A549 treated with Hydrocortisone at 1 μM for 4 hours (cell line): ENCODE measurements at places on chromosomes 7 and 10. TPM values are rescaled to one million over a fixed set of nuclear protein-coding genes. Genes with fewer than 3 reads are reported as not detected.

The SLC26A3 gene
- not detected in 5 replicates for total RNA-seq

The SVOPL gene
- total RNA-seq, result not detected in 5 replicates

The DLG5 gene
- 30.4 to 42.7 TPM (median 36.6 TPM) in 5 replicates for total RNA-seq

The PRSS37 gene
- total RNA-seq, result not detected in 5 replicates

The PLXDC2 gene
- 0.05 TPM in 2 of 5 replicates, not detected in the others for total RNA-seq

The OPN4 gene
- not detected in 5 replicates for total RNA-seq

The H2BK1 gene
- not detected in 5 replicates for total RNA-seq

The MACROH2A2 gene
- 22.8 to 31.5 TPM (median 25.3 TPM) in 5 replicates for total RNA-seq

The PROSER2 gene
- 34.2 to 44.3 TPM (median 40.3 TPM) in 5 replicates for total RNA-seq

The AKR1C8 gene
- total RNA-seq, result not detected in 5 replicates

The GGCT gene
- total RNA-seq, result 68.3 to 75.3 TPM (median 72.7 TPM) in 5 replicates

The LRRD1 gene
- total RNA-seq, result not detected in 5 replicates

The MRLN gene
- total RNA-seq, result not detected in 5 replicates

The BEND7 gene
- 6.3 to 10.6 TPM (median 9.6 TPM) in 5 replicates for total RNA-seq

The CREM gene
- 30.2 to 33.6 TPM (median 33.1 TPM) in 5 replicates for total RNA-seq

The WAC gene
- 54.8 to 81.8 TPM (median 69.6 TPM) in 5 replicates for total RNA-seq

The GIMAP5 gene
- total RNA-seq, result not detected in 5 replicates

The ALKBH4 gene
- total RNA-seq, result 10.4 to 11.9 TPM (median 10.6 TPM) in 5 replicates

The PNLIP gene
- 0.07 to 0.09 TPM in 2 of 5 replicates, not detected in the others for total RNA-seq

The PRKAR2B gene
- total RNA-seq, result 2.2 to 3.4 TPM (median 2.8 TPM) in 5 replicates

The CRTAC1 gene
- total RNA-seq, result 1.0 to 1.4 TPM (median 1.3 TPM) in 5 replicates

The GOLGA7B gene
- 3.3 to 3.8 TPM (median 3.5 TPM) in 5 replicates for total RNA-seq

The BRI3 gene
- 96.8 to 178 TPM (median 161 TPM) in 5 replicates for total RNA-seq

The HMX2 gene
- total RNA-seq, result 0.10 to 0.15 TPM (median 0.12 TPM) in 4 of 5 replicates, not detected in the other

The NRP1 gene
- 52.6 to 95.2 TPM (median 64.3 TPM) in 5 replicates for total RNA-seq

The SLC29A4 gene
- 11.7 to 15.2 TPM (median 13.4 TPM) in 5 replicates for total RNA-seq

The NYAP1 gene
- total RNA-seq, result 3.0 to 7.0 TPM (median 5.1 TPM) in 5 replicates

The CD36 gene
- total RNA-seq, result 0.10 to 0.43 TPM (median 0.19 TPM) in 4 of 5 replicates, not detected in the other

The LEP gene
- not detected in 5 replicates for total RNA-seq

The NEUROD6 gene
- not detected in 5 replicates for total RNA-seq

The TRIP6 gene
- 43.8 to 55.0 TPM (median 51.5 TPM) in 5 replicates for total RNA-seq

The CCL24 gene
- not detected in 5 replicates for total RNA-seq

The HIF1AN gene
- total RNA-seq, result 15.8 to 18.3 TPM (median 16.1 TPM) in 5 replicates

The ZNF25 gene
- total RNA-seq, result 1.1 to 2.4 TPM (median 1.8 TPM) in 5 replicates

The CABCOCO1 gene
- total RNA-seq, result 0.13 to 0.79 TPM (median 0.14 TPM) in 5 replicates

The SPDYE11 gene
- total RNA-seq, result not detected in 5 replicates

The LOXL4 gene
- 1.1 to 1.5 TPM (median 1.5 TPM) in 5 replicates for total RNA-seq

The TCERG1L gene
- total RNA-seq, result not detected in 5 replicates

The PPP1R17 gene
- not detected in 5 replicates for total RNA-seq

The BHLHA15 gene
- total RNA-seq, result 0.50 to 0.86 TPM (median 0.61 TPM) in 5 replicates

The GBX1 gene
- 0.10 to 0.17 TPM in 2 of 5 replicates, not detected in the others for total RNA-seq

The SPDYE9 gene
- total RNA-seq, result not detected in 5 replicates

The MBL2 gene
- not detected in 5 replicates for total RNA-seq

The ICA1 gene
- total RNA-seq, result 1.2 to 1.7 TPM (median 1.5 TPM) in 5 replicates

The ATOH7 gene
- 0.10 to 0.27 TPM (median 0.22 TPM) in 5 replicates for total RNA-seq

The COL17A1 gene
- 1.7 to 2.4 TPM (median 2.2 TPM) in 5 replicates for total RNA-seq

The SPDYE5 gene
- not detected in 5 replicates for total RNA-seq

The EPHB6 gene
- total RNA-seq, result 0.36 to 0.96 TPM (median 0.59 TPM) in 5 replicates

The GLUD1 gene
- total RNA-seq, result 85.0 to 111 TPM (median 100.0 TPM) in 5 replicates

The BLNK gene
- not detected in 5 replicates for total RNA-seq

The SGCE gene
- total RNA-seq, result 45.9 to 53.3 TPM (median 52.9 TPM) in 5 replicates

The GALNT17 gene
- total RNA-seq, result not detected in 5 replicates

The TLX1 gene
- total RNA-seq, result not detected in 5 replicates

The TBC1D12 gene
- 5.4 to 6.8 TPM (median 5.7 TPM) in 5 replicates for total RNA-seq

The BTBD16 gene
- 0.44 to 0.62 TPM (median 0.55 TPM) in 5 replicates for total RNA-seq

The MPP7 gene
- 0.10 to 0.13 TPM (median 0.10 TPM) in 5 replicates for total RNA-seq
